Brain pericyte (primary cell): ENCODE measurements at places on chromosomes 1 and 21.

GRCh38 chr1:190453550-190453949 is 24.1 kb downstream of the BRINP3 start:
- DNase-seq = no peak

DNA sequence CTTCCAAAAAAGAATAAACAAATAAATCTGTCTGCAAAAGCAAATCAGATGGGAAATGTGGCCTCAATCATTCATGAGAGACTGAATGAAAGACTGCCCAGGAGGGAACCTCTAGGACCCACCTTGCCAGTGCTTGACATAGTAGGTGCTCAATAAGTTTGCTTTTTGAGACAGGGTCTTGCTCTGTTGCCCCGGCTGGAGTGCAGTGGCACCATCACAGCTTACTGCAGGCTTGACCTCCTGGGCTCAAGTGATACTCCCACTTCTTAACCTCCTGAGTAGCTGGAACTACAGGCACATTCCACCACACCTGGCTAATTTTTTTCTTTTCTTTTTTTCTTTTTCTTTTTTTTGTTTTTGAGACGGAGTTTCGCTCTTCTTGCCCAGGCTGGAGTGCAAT is 40.3 kb upstream of the CCSAP start:
- DNase-seq = no peak

GRCh38 chr1:216670118-216670883 is 52.9 kb downstream of the ESRRG start:
- no peak for DNase-seq

GRCh38 chr1:93358293-93358692 is 12.6 kb downstream of the DR1 start:
- no peak for DNase-seq

- peak; percentile 48 for DNase-seq
Observed at GRCh38 chr1:55542901-55543504, 327.8 kb upstream of the USP24 start.
